Panc1 (cell line): ENCODE measurements at places on chromosomes 1 and 21.
A peak's percentile ranks its signal among the peaks of the same experiment; 100 is the strongest.

DNA sequence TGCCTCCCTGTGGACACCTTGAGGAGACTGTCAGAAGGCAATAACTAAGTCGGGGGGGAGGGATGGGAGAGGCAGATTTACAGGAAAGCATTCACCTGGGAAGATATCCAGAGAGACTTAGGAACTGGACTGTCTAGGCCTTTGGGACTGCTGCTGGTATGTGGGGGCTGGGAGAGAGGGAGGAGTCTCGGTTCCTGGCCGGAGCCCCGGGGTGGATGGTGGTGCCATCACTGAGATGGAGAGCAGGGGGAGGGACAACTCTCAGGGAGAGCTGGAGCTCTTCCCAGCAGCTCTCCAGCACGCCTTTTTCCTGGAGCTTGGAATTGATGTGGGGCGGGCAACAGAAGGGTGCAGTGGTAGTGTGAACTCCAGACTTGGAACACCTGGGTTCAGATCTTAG is 22.1 kb downstream of the PTPRF start:
- no peak for DNase-seq
- H3K4me3 ChIP-seq, result no peak overlapping the region
- H3K27me3 ChIP-seq, result no peaks in the 10 kb centered on the region
- no peak overlapping the region for H3K27ac ChIP-seq

DNA sequence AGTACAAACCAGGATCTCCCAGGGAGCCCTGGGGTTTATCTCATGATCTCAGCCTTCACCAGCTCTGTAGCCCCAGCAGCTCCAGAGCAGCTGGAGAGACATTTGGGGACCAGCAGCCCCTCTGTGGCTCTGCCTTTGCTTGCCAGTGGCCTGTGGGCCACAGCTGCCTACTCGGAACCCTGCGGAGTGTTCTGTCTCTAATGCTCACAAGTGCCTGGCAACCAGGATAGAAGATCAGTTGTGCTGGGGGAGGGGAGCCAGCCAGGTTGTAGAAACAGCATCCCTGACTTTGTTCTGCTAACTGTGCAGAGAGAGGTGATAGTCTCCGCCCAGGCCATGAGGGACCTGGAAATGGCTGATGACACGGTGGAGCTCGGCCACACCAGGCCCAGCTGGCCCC is 50.9 kb upstream of the KCNJ15 start:
- H3K4me3 ChIP-seq, result no peak overlapping the region
- DNase-seq, result no peak
- no peaks in the 10 kb centered on the region for H3K4me1 ChIP-seq
- H3K27ac ChIP-seq, result no peak overlapping the region
- no peaks in the 10 kb centered on the region for H3K36me3 ChIP-seq
- H3K27me3 ChIP-seq, result no peaks in the 10 kb centered on the region

DNA sequence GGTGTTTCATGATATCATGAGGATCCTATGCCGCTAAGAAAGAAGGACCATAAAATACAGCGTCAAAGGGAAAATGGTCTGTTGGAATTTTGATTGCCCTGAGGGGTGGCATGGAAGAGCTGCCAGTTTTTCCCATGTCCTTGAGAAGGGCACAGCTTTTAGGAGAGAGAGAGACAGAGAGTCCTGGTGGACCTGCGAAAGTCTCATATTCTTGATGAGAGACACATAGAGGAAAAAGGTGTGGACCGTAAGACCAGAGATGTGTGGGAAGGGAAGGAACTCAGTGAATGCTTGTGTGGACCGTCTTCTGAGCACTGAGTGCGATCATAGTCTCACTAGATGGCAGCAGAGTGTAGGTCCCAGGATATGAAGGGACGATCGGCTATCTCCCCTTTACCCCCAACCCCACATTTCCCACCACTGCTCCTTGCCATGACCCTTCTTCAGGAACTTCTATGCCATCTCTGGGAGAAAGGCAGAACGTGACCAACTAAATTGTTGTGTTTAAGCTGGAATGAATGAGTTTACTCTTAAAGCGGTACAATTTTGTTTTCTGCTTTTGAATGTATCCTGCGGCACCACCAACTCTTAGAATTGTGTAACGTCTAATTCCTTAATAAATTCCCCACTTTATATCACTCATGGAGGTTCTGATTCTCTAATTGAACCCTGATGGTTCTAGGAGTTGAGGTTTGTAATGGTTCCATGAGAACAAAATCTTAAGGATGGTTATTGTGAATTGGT is 117.7 kb downstream of the CTH start:
- H3K4me3 ChIP-seq, result no peak overlapping the region
- peak; percentile 13 for DNase-seq
- no peaks in the 10 kb centered on the region; the same call in 1 of the 2 replicates for H3K4me1 ChIP-seq

DNA sequence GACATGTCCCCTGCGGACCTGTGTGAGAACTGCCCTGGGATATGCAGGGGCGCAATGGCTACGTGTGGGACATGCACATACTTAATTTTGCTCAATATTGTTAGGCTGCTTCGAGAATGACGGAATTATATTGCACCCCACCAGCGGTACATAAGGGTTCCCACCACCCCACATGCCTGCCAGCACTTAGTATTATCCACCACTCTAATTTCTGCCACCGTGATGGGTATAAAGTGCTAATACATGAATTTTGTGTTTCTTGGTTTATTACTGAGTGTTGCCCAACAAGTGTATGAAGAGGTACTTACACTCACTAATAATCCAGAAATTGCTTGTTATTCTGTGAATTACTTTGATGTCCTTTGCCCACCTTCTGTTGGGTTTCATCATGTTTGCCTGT is 52.1 kb upstream of the ACOT11 start:
- H3K27me3 ChIP-seq, result no peaks in the 10 kb centered on the region
- H3K27ac ChIP-seq, result no peak overlapping the region
- no peak overlapping the region for H3K4me3 ChIP-seq
- DNase-seq, result no peak

DNA sequence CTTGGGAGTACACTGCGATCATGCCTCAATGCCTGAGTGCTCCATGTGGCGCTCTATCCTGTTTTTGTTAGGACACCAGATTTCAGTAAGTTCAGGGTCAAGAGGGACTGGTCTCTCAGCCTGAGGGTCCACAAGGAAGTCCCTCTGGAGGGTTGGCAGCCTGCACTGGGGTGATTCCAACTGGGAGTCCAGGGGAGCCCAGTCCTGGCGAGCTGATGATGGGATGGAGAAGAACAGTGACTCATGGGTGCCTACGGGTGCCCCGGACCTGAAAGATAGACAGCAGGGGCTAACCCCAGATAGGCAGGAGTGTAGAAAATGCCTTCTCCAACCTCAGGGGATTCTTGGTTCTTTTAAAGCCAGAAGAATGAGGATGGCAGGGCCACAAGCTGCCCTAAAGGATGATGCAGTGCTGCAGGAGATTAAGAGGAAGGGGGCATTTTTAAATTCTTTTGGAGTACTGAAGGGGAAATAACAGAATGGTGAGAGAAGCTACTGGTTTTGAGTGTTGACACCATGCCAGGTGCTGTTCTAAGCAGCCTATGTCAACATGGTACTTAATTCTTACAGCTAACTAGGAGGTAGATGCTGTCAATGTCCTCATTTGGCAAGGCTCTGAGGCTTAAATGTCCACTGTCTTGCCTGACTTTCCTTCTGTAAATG is 68.4 kb upstream of the TLR5 start:
- no peak overlapping the region for H3K27ac ChIP-seq
- no peaks in the 10 kb centered on the region for H3K36me3 ChIP-seq
- no peaks in the 10 kb centered on the region for H3K27me3 ChIP-seq
- no peak overlapping the region for H3K4me3 ChIP-seq

GRCh38 chr1:190170321-190170720 is 307.3 kb downstream of the BRINP3 start:
- no peak for DNase-seq
- H3K27ac ChIP-seq, result no peak overlapping the region
- H3K27me3 ChIP-seq, result no peaks in the 10 kb centered on the region
- no peak overlapping the region for H3K4me3 ChIP-seq

DNA sequence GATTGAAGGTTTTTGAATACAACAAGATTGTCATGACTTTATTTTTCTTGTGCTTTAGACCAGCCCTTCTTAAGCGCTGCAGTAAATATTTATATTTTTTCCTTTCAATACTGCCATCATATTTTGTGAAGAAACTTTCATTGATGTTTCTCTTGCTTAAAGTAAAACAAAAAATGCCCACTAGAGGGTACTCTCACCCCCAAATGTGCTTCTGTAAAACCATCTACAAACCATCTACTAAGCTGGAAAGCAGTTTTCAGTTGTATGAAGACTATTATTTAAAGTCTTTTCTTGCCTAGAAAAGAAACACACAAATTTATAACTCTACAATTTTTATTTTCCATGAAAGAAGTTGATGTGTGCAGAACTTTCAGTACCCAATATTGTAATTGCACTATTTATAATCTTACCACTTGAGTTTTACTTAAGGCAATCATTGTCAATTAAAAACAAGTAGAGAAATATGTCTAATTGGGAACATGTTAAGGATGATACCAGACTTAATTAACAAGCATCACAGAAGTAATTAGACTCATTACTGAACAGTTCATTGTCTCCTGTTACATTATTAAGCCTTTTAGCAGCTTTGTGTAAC is 10.7 kb downstream of the LEPR start:
- H3K4me1 ChIP-seq, result no peaks in the 10 kb centered on the region
- no peak for DNase-seq
- peaks cover 13% of the 10 kb centered on the region for H3K36me3 ChIP-seq
- no peak overlapping the region for H3K4me3 ChIP-seq

DNA sequence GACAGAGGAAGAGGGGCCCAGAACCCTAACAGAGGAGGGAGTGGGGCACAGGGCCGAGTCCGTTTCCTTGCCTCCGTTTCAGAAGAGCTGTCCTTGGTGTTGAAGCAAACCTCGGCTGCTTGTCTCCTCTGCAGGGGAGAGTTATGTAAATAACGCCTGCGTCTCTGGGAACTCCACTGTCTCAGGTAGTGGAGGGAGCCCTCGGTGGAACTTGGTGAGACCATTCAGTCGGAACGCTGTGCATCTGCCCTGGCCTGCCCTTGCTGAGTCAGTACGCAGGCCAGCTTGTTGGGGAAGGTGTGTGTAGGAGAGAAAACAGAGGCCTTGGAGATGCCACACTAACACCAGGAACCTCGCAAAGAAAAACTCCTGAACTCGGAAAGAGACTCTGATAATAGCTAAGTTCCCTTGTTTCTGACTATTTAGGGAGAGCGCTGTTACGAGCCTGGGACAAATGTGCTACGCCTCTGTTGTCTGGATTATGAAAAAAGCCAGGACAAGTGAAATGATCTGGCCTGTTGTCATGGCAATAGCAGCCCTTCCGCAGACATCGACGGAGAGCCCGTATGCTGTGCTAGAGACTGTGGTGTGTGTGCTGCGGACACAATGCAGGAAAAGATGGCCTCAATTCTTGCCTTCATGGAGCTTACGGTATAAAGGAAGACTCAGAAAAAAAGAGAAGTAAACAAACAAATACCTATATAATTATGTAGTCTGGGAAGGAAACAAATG is 94.6 kb upstream of the AKT3 start:
- H3K4me3 ChIP-seq, result no peak overlapping the region
- no peak overlapping the region for H3K27ac ChIP-seq
- H3K4me1 ChIP-seq, result no peaks in the 10 kb centered on the region
- no peaks in the 10 kb centered on the region for H3K27me3 ChIP-seq

DNA sequence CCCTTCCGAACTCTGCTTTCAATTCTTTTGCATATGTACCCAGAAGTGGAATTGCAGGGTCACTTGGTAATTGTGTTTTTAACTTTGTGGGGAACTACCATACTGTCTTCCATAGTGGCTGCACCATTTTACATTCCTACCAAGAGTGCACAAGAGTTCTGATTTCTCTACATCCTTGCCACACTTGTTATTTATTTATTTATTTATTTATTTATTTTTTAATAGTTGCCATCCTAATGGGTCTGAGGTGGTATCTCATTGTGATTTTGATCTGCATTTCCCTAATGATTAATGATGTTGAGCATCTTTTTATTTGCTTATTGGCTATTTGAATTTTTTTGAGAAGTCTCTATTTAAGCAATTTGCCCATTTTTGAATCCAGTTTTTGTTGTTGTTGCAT is 422.4 kb downstream of the PTPRU start:
- DNase-seq, result no peak
- no peak overlapping the region for H3K27ac ChIP-seq
- no peaks in the 10 kb centered on the region for H3K36me3 ChIP-seq
- H3K4me3 ChIP-seq, result no peak overlapping the region

GRCh38 chr1:57163325-57163724 is 197.5 kb upstream of the C8B start:
- H3K36me3 ChIP-seq, result no peaks in the 10 kb centered on the region
- H3K4me1 ChIP-seq, result no peaks in the 10 kb centered on the region
- DNase-seq, result no peak

DNA sequence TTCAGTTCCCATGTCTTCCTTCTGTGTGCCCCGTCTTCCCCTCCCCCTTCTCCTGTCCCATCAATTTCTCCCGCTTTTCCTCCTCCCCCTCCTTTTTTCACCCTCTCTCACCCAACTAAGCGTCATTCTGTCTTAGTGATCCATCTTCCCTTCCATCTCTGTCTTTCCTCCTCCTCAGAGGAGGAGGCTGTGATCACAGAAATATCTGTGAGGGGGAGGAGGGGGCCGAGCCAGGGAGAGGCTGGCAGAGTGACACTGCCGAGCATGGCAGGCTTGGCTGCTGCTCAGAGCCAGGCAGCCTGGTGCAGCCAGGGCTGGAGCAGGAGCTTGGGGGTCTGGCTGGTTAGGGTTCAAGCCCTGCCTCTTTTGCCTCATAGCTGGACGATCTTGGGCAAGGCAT is 7.6 kb downstream of the HTR6 start:
- H3K27ac ChIP-seq, result no peak overlapping the region
- no peak for DNase-seq
- no peak overlapping the region for H3K4me3 ChIP-seq
- H3K4me1 ChIP-seq, result no peaks in the 10 kb centered on the region

DNA sequence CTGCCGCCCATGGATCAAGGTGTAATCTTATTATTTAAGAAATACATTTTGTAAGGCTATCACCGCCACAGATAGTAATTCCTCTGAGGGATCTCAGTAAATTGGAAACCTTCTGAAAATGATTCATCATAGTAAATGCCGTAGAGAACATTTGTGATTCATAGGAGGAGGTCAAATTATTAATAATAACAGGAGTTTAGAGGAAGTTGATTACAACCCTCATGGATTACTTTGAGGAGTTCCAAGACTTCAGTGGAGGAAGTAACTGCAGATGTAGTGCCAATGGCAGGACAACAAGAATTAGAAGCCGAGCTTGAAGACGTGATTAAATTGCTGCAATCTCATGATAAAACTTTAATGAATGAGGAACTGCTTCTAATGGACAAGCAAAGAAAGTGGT is 280.1 kb downstream of the PTPRC start:
- H3K4me1 ChIP-seq, result peaks cover 21% of the 10 kb centered on the region; the same call in 1 of the 2 replicates
- H3K27me3 ChIP-seq, result no peaks in the 10 kb centered on the region
- H3K27ac ChIP-seq, result peak overlapping the region; percentile 7; the same call in 1 of the 2 replicates
- DNase-seq, result no peak
